T-cell (primary cell): ENCODE measurements at places on chromosomes 13 and 19. TPM values are rescaled to one million over a fixed set of nuclear protein-coding genes. Genes with fewer than 3 reads are reported as not detected.

GRCh38 chr13:23427881-23428528 is 5.5 kb downstream of the SACS start:
- DNase-seq: no peak

DNA sequence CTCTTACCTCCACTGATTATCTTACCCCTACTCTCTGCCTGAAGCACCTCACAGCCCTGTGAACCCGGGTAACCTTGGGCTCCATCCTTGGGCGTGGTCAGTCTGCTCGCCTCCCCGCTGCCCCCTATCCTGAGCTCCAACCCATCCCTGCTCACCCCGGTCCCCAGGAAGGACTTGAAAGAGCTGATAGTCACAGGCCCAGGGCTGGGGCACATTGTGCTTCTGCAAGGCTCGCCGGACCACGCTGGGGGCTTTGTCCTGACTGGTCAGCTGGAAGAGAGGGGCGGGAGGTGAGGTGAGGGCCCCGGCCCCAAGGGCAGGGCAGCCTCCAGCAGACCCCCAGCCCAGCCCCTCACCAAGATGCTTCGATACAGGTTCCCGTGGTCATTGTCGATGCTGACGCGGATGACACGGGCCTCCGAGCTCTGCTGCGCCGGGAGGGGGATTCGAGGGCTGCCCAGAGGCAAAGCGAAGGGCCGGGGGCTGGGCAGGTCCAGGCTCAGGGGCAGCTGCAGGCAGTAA is 13.0 kb upstream of the EPOR start:
- DNase-seq: no peak

DNA sequence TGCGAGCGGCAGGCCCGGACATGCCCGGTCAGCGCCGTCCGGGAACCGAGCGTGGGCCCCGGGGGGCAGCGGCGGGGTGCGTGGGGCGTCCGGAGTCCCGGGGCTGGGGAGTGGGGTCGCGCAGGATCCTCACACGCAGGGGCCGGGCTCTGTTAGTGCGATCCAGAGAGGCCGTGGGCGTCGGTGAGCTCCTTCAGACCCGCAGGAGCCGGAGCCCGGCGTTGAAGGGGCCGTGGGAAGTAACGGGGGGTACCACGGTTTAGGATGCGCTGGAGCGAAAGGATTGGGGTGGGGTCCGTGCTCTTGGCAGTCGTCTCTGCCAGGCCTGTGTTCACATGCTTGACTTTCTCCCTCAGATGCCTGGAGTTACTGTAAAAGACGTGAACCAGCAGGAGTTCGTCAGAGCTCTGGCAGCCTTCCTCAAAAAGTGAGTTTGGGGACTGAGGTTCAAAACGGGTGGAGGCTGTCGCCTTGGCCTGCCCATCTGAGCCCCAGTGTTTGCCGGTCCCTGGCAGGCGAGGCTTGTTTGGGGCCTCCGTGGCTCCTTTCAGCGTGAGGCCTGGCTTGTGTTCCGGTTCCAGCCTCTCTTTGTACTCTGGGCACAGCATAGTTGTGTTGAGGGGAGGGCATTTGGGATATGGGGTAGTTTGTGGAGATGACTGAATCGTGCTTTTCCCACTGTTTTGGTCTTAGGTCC is 512 bp downstream of the RPS19 start:
- no peak for DNase-seq

The RFPL4A gene
- total RNA-seq: not detected

The LYPD5 gene
- total RNA-seq: 0.66 TPM

The RASIP1 gene
- not detected for total RNA-seq

The NLRP5 gene
- not detected for total RNA-seq

The MADCAM1 gene
- 0.40 TPM for total RNA-seq
